ENCODE measurements at places on chromosomes 6 and 20.

- DNase-seq: no peak
Observed at GRCh38 chr20:1462001-1462400, 4.6 kb downstream of the NSFL1C start.

- DNase-seq: no peak
Observed at GRCh38 chr6:98834060-98835031, at the start of gene POU3F2. TSS of gene POU3F2 (plus strand) at chr6:98834574. CDS start at chr6:98834874, 300 bp downstream.

DNA sequence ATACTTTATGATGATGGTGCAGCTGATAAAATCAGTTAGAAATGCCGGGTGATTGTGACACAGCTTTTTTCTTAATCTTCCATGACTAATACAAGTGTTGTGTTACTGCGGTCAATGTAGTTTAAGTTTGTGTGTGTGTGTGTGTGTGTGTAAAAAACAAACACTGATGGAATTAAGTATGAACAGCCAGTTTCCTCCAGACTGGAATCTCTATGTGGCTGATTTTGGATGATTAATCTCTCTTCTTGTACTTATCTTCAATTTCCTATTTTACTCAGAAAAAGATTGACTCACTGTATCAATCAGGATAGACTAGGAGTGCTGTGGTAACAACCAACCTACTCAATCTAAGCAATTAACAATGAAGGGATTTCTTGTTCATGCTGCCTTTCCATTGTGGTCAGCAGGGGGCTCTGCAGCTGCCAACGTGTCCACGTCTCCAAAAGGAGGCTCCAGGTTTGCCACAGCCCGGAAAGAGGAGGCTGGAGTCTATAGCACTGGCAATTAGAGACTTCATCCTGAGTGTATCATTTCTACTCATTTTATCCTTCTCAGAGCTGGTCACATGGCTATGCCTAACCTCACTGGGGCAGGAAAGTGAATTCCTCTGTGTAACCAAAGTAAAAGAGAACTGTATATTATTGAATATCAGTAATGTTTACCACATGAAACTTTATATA lies 107.7 kb downstream of the CD109 start:
- no peak for DNase-seq

DNA sequence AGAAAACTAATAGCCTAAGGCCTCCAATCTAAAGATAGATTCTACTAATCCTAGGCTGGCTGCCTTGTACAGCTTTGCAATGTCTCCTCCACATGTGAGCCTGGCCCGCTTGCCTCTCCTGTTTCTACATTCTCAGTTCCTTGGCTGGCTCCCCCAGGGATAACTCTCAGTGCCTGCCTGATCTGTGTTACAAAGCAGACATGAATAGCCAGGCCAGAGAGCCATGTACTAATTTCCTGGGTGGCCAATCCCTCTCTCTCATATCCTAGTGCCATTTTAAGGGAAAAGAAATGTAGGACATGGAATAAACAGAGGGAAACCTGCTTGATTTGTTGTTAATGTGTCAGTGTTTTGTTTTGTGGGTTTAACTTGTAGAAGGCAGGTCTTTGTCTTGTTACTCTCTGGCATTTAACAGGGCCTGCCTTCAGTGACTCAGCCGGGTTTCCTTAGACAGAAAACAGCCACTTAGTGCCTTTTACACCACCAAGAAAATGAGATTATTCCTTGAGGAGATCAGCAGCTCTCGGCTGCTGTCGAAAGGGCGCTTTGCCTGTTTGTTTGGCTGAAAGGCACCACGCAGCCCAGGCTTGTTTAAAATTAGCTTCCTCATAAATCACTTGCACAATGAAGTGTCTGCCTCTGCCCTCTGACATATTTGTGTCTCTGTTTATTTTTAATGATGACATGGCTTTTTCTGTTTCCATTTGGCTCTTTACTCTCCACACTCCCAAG lies 702.7 kb downstream of the MAFB start:
- DNase-seq: no peak

GRCh38 chr6:28751514-28751913 lies 172.3 kb downstream of the TRIM27 start:
- DNase-seq: no peak

DNA sequence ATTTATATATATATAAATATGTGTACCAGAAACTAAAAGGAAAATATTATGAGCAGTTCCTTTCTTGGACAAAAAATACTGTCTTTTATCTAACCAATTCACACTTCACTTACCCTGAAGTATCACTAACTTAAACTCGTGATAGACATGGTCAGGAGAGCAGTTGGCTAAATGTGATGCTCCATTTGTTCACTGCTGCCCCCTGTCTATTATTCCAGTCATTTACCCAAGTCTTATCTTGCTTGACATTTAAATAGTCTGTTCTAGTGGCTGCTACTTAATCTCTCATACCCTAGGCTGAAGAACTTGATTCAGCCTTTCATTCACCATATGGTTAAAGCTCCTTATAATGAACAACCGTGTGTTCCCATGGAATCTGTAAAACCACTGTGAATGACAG lies 789.6 kb upstream of the EYS start:
- DNase-seq: no peak

- no peak for DNase-seq
Observed at GRCh38 chr20:60630609-60631008, 621.5 kb upstream of the CDH4 start.

DNA sequence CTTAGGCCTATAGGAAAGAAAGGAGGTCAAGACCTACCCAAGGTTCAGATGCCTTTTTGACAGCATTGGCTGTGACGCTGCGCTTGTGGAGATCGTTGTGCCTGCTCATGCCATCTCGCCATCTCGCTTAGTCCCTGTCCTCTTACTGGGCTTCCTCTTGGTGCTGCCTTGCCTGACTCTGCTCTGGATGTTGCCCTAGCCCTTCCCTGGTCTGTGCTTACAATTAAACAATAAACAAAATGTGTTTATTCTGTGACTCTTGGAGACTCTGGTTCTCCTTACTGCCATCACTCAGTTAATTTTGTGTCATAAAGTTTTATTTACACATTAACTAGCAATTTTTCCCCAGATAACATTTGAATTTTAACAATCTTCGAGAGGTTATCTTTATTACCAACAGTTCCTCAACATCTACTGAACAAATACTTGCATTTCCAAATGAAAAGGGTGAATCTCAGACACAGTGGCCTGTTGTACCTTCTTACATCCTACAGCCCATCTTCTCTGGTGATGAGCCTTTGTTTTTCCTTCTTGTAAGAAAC lies 11.6 kb downstream of the AFDN start:
- no peak for DNase-seq

- no peak for DNase-seq
Observed at GRCh38 chr6:54899442-54899841, 52.9 kb downstream of the FAM83B start.

- DNase-seq: no peak
Observed at GRCh38 chr20:37668166-37668565, 25.7 kb upstream of the CTNNBL1 start.

GRCh38 chr20:53646550-53646949 lies 52.9 kb upstream of the ZNF217 start:
- no peak for DNase-seq

DNA sequence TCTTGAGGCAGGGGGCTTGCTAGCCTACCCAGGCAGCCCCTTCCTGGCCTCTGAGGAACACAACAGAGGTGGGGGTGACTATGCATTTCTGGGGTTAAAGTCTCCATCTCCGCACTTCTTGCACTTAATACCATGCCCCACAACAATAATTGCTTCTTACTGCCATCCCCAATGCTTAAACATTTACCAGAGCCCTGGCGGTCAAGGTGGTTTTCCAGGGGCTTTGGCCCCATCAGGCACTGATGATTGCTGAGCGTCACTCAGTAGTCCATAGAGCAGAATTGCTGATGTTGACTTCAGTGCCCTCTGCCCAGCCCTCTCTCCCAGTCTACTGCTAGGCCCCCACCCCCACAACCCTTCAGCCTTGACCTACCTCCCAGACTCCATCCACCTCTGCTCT lies 32.5 kb upstream of the KCNK5 start:
- DNase-seq: no peak

- no peak for DNase-seq
Observed at GRCh38 chr6:110567957-110568696, 91.7 kb upstream of the SLC22A16 start.

DNA sequence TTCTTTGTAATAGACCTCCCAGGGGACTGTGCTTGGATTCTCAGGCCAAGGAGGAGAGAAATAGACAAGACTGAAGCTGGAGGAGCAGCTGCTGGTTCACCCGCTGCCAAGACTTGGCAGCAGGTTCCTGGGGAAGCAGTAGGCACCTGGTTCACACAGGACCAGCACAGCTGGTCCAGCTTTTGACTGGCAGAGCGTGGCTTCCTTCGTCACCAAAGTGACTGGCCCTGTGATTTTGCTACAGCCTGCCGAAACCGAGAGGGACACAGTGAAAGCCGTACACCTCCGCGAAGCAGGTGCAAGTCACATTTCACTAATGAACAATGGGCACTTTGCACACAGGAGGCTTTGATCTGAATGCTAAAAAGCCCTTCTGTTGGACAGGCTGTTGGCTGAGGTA lies 199.0 kb downstream of the RNF144B start:
- DNase-seq: no peak

DNA sequence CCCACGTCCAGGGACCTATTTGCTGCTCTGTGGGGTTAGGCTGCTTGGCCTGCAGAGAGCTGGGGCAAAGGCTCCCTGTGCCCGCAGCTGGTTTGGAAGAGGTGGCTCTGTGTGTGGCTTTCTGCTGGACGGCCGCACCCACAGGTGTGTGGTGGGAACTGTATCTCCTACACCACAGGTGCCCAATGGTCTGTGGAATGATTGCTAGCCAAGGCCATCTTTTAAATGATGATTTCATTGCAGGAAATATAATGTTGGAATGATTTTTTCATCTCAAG lies 178.4 kb downstream of the DLL1 start:
- DNase-seq: no peak

- DNase-seq: no peak
Observed at GRCh38 chr6:109370336-109370735, 11.9 kb downstream of the CD164 start.

GRCh38 chr6:19597809-19598320 lies 239.3 kb upstream of the ID4 start:
- no peak for DNase-seq

DNA sequence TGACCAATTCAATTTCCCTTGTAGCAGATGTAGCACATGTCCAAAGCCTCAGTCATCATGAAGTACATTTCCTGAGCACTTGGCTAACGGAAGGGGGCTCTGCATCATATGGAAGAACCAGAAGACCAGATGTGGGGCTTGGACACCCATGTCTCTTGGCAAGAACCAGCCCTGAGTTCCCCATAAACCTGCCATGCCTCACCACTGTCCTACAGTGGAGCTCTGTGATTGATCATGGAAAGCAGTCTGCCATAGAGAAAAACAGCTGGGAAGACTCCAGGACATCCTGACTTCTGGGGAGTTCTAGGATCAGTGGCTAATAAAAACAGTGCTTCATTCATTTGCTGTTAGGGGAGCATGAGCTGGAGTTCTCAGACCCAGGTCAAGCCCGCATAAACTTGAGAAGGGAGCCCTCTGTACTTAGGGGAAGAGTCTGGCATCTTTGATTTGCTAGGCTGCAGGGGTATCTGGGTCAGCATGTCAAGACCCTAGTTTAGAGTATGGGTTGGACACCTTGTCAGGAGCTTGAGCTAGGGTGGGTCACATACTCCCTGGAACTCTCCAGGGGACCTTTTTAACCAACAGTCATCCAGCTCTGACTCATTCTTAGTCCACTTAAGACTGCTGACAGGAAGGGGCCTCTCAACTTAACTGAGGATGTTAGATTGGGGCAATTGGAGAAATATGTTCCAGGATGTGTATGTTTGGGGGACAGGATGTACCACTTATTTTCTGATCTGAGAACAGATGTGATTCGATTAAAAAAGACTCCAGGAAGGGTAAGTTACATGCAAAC lies 26.3 kb upstream of the TRAM2 start:
- no peak for DNase-seq

DNA sequence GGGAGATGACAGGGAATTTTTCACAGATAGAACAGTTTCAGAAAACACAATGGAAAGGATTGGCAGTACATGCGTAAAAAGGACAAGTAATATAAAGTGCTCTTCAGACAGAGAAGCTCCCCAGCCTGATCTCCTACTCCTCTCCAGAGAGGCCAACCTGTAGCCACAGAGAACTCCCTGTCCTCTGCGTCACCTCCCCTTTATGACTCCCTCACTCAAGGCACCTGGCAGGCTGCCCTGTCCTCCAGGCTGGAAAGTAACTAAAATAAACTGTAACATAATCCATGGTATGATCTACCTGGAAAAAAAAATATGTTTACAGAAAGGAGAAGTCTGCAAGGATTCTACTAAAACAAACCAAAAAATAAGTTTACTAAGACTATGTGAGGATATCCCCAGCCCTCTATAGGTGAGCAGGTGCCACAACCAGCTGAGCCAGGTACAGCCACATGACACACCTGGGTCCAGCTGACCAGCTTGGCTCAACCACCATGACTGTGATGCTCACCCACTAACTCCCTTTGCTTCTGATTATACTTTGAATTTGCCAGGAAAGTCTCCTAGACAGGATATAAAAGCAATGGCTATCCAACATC lies 29.2 kb downstream of the MBOAT1 start:
- no peak for DNase-seq

DNA sequence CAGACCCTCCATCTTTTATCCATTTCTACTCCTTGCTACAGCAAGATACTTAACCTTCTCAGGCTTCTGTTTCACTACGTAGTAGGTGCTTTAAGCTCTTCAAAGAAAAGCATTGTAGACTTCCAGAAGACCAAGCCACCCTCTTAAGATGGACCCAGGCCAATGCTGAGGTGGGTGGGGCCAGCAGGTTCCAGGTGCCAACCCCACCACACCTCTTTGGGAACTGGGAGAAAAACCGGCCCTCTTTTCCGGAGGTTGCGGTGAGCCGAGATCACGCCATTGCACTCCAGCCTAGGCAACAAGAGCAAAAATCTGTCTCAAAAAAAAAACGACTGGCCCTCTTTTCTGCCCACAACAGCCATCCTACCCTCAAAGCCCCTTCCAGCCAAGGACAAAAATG lies 10.6 kb upstream of the HMGA1 start:
- no peak for DNase-seq

DNA sequence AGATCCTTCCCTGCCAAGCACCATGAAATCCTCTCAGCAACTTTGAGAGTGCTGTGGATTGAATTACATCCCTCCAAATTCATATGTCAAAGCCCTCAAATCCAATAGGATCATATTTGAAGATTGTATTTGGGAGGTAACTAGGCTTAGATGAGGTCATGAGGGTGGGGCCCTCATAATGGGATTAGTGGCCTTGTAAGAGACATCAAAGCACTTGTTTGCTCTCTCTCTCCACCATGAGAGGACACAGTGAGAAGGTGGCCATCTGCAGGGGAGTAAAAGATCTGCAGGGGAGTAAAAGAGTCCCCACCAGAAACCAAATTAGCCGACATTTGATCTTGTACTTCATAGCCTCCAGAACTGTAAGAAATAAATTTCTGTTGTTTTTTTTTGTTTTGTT lies 298.2 kb downstream of the SAMD5 start:
- no peak for DNase-seq

DNA sequence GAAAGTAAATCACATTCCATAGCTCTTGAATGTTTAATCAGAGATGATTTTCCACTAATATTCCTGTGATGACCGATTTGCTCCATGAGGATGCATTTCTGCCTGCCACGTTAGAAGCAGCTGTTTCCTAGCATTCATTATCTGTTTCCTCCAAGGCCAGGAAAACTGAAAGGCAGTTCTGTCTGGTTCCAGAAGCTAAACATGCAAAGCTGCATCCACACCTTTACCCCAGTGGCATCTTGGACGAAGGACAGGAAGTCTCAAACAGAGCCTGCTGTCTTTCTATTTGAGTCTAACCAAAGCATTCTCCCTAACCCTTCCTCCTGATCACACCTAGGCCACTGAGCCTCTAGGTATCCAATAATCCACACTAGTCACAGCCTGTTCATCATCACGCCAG lies 27.6 kb downstream of the CNKSR3 start:
- no peak for DNase-seq

- DNase-seq: no peak
Observed at GRCh38 chr20:57080796-57081195, 185.6 kb downstream of the BMP7 start.

All from cortex of kidney (tissue), 1 donor.